Osteocyte (in vitro differentiated cells): ENCODE measurements at places on chromosomes 3 and 15.

DNA sequence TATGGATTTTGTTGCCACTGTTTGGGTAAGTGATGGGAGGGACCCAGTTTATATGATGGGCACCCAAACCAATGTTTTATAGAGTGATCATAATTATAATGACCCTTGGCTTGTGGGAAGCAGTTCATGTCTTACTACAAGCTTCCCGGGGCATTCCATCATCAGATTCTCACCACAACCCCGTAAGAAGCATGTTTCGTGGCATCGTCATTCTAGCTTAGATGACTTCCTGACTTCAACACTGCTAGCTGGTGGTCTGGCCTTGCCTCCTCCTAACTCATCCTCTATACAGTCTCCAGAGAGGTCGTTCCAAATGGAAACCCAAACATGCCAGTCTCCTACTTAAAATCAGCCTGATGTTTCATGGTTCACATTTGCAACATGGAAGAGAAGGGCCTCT is 226.9 kb downstream of the ADAMTS9 start:
- H3K36me3 ChIP-seq = no peaks in the 10 kb centered on the region
- H3K27me3 ChIP-seq = no peaks in the 10 kb centered on the region
- no peak overlapping the region for H3K27ac ChIP-seq
- no peak overlapping the region for H3K4me3 ChIP-seq
- peaks cover 38% of the 10 kb centered on the region for H3K4me1 ChIP-seq

- DNase-seq = no peak
- no peaks in the 10 kb centered on the region for H3K4me1 ChIP-seq
- H3K27ac ChIP-seq = no peak overlapping the region
- H3K27me3 ChIP-seq = no peaks in the 10 kb centered on the region
- no peak overlapping the region for H3K4me3 ChIP-seq
These were observed 317.6 kb downstream of the CHL1 start for GRCh38 chr3:514192-514591.

- no peaks in the 10 kb centered on the region for H3K36me3 ChIP-seq
- no peaks in the 10 kb centered on the region for H3K27me3 ChIP-seq
- H3K4me1 ChIP-seq = peaks cover 54% of the 10 kb centered on the region
- no peak for DNase-seq
These were observed 1.8 kb upstream of the ZBTB38 start for GRCh38 chr3:141366285-141367037.

DNA sequence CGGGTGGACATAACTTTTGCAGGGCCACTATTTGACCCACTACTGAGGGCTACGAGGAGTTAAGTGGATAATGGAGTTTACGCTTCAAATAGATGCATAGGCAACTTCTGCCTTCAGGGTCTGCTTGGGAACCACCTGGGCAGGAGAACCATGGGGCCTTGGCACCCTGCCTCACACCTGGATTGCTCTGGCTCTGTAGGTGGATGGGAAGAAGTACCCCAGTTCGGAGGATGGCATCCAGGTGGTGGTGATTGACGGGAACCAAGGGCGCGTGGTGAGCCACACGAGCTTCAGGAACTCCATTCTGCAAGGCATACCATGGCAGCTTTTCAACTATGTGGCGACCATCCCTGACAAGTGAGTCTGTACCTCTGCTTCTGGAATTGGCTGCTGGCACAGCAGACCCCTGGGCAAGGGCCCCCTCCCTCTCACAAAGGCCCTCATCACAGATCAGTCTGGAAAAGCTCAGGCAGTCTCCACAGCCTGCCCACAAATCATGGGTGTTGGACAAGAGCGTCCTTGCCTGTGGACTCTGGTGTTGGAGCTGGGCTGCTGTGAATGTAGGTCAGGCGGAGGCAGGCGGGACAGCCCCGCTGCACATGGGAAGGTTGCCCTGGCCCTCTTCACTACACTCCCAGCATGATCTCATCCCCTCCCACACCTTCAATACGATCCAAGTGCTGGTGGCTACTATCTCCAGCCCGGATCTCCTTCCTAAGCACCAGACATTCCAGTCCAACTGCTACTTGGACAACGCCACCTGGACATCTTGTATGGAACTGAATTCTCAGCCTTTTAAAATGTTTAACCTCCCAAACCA is 46.7 kb downstream of the MESD start:
- H3K27ac ChIP-seq = no peak overlapping the region
- peaks cover 5% of the 10 kb centered on the region for H3K4me1 ChIP-seq
- no peaks in the 10 kb centered on the region for H3K27me3 ChIP-seq
- H3K4me3 ChIP-seq = no peak overlapping the region
- no peak for DNase-seq
- peaks cover 81% of the 10 kb centered on the region for H3K36me3 ChIP-seq

DNA sequence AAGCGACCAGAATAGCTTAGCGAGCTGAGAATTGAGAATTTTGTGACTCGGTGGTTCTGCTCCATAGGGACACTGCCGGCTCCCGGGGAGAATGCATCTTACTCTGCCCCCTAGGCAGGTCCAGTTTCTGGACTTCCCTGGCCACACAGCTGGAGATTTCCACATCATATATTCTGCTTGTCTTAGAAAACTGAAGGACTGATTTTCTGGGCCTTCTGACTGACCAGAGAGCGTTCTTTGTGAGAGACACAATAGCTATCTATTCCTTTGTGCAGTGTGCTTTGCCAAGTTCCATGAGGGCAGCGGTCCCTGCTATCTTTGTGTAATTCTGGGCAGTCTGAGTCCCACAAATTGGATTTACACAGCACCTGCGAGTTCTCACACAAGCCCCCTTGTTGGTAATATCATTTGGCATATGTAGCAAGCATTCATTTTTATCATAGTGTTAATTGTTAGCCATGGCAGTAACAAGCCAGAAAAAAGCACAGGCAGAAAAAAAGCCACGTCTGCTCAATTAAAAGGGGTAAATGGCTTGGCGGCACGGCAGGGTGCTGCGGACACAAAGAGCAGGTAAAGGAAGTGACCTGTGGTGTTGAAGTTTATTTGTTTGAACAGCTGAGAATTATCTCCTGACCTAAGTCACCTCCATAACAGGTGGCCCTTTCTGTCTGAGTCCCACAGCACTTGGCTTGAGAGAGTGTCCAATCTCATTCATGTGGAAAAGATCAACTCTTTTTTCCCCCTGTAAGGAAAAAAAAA is 688.7 kb downstream of the TUSC7 start:
- H3K36me3 ChIP-seq = no peaks in the 10 kb centered on the region
- no peak for DNase-seq
- no peak overlapping the region for H3K4me3 ChIP-seq
- H3K27me3 ChIP-seq = peaks cover 16% of the 10 kb centered on the region
- H3K27ac ChIP-seq = no peak overlapping the region

- no peak for DNase-seq
- no peaks in the 10 kb centered on the region for H3K27me3 ChIP-seq
- no peak overlapping the region for H3K27ac ChIP-seq
- no peaks in the 10 kb centered on the region for H3K36me3 ChIP-seq
These were observed 75.5 kb upstream of the PLSCR5 start for GRCh38 chr3:146680617-146681016.

DNA sequence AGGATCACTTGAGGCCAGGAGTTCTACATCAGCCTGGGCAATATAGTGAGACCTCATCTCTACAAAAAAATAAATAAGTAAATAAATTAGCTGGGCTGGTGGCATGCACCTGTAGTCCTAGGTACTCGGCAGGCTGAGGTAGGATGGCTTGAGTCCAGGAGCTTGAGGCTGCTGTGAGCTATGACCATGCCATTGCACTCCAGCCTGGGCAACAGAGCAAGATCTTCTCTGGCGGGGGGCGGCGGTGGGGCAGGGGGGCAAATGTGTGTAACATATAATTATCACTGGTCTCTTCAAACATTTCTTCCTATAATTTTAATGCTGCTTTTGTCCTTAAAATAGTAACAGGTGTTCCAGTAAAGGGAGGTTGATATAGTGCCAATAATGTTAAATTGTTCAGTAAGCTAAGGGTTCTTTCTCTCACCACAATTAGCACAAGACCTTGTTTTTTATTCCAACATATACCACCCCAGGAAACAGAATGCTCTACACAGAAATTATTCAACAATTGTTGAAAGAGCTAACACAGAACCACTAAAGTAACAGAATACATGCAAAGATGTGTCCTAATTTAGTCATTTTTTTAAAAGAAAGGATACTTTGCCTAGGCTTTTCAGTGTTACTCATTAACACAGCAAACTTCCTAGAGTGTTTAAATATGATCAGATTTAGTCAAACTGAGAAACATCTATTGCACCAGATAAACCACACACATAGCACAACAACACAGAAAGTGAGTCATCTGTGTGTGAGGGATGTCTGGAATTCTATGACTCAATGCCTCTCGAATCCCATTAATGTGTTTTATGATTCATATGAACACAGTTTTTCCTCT is 29.1 kb downstream of the ANKRD28 start:
- H3K36me3 ChIP-seq = peaks cover 43% of the 10 kb centered on the region
- peak overlapping the region; percentile 96 for H3K27ac ChIP-seq
- H3K4me1 ChIP-seq = peaks cover 70% of the 10 kb centered on the region
- H3K27me3 ChIP-seq = no peaks in the 10 kb centered on the region

DNA sequence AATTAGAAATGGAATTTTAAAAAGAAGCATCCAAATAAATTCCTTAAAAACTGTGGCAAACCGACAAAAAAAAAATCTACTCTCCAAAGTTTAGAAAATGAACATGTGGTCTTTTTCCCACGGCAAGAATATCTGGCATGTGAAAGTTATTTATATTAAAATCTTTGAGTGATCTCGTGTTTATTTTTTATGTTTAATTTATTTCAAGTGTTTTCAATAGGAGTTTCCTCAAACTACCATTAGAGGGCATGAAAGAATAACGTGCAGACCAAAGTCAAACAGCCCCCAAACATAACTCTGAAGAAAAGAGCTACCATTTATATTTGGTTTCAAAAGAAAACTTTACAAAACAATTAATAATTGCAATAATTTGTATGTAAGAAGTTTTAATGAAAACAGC is 286.4 kb downstream of the ZIC4 start:
- DNase-seq = no peak
- H3K27me3 ChIP-seq = no peaks in the 10 kb centered on the region
- H3K36me3 ChIP-seq = no peaks in the 10 kb centered on the region
- peak overlapping the region; percentile 38 for H3K4me3 ChIP-seq

DNA sequence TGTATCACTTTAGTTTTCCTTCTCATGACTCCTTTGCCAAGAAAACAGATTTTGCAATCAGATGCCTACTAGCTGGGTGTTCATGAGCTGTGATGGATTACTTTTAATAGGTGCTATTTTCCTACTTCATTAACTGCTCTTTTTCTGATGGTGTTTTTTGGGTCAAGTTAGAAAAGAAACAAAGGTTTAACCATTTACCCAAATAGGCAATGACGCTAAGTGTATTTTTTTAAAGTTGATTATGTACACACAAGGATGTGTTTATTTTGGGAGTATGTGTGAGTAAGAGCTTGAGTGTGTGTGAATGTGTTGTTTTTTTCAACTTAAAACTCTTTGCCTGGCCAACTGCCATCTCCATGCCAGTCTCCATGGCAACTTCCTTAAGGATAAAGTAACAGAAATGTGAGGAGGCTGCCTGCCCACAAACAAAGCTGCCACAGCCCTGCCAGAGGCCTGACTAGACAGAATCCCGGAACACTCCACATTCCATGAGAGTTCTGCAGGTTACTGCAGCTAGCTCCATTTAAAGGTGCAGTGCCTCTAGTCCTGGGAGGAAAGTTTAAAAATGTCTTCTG is 215.6 kb upstream of the RBMS3 start:
- peak; percentile 95 for DNase-seq
- H3K4me1 ChIP-seq = peaks cover 25% of the 10 kb centered on the region
- H3K4me3 ChIP-seq = no peak overlapping the region

DNA sequence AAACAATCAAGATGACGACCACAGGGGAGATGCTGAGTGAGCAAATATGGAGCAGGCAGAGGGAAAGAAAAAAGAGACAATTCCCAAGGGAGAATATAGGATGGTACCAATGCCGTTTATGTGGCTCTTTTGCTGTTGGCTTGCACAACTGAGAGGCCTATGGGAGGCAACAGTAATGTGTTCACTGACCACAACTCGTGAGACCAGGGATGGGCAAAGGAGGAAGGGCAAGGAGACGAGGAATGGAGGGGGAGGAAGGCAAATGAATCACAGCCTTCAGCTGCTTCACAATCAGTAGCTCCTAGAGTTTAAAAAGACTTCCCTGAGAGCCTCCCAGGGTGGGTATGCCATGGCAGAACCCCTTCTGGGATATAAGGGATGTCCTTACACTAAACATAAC is 131.5 kb downstream of the SLC9A9 start:
- peaks cover 37% of the 10 kb centered on the region for H3K27me3 ChIP-seq
- H3K36me3 ChIP-seq = no peaks in the 10 kb centered on the region
- no peak overlapping the region for H3K27ac ChIP-seq
- no peaks in the 10 kb centered on the region for H3K4me1 ChIP-seq
- no peak for DNase-seq

DNA sequence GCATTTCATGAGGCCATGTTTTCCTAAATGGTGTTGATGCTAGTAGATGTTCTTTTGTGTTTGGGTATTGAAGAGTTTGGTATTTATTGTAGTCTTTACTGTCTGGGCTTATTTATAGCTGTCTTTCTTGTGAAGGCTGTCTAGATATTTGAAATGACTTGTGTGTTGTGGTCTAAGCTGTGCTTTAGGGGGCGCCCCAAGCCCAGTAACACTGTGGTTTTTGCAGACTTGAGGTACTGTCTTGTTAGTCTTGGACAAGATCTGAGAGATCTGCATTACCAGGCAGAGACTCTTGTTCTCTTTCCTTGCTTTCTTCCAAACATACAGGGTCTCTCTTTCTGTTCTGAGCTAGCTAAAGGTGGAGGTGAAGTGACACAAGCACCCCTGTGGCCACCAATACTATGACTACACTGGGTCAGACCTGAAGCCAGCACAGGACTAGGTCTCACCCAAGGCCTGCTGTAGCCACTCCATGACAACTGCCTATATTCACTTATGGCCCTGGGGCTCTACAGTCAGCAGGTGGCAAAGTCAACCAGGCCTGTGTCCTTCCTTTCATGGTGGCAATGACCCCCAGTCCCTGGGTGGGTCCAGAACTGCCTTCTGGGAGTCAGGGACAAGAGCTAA is 152.1 kb upstream of the TBC1D5 start:
- no peak for DNase-seq
- no peaks in the 10 kb centered on the region for H3K27me3 ChIP-seq
- H3K27ac ChIP-seq = no peak overlapping the region
- H3K4me1 ChIP-seq = peaks cover 4% of the 10 kb centered on the region
- H3K36me3 ChIP-seq = no peaks in the 10 kb centered on the region

- no peaks in the 10 kb centered on the region for H3K4me1 ChIP-seq
- DNase-seq = no peak
- H3K27me3 ChIP-seq = peaks cover 30% of the 10 kb centered on the region
- no peak overlapping the region for H3K4me3 ChIP-seq
- no peak overlapping the region for H3K27ac ChIP-seq
These were observed 47.3 kb downstream of the TMCO5A start for GRCh38 chr15:37981775-37982174.

GRCh38 chr3:152356870-152357276 is 88.1 kb downstream of the MBNL1 start:
- H3K27ac ChIP-seq = no peak overlapping the region
- no peak overlapping the region for H3K4me3 ChIP-seq
- H3K4me1 ChIP-seq = peaks cover 56% of the 10 kb centered on the region
- no peaks in the 10 kb centered on the region for H3K27me3 ChIP-seq
- no peak for DNase-seq

GRCh38 chr3:130934442-130935089 is 40.7 kb downstream of the ATP2C1 start:
- DNase-seq = no peak
- peak overlapping the region; percentile 41 for H3K27ac ChIP-seq
- H3K4me1 ChIP-seq = peaks cover 13% of the 10 kb centered on the region
- no peaks in the 10 kb centered on the region for H3K27me3 ChIP-seq
- peaks cover 18% of the 10 kb centered on the region for H3K36me3 ChIP-seq
- H3K4me3 ChIP-seq = no peak overlapping the region
